ENCODE measurements at places on chromosomes 2 and 18.
A peak's percentile ranks its signal among the peaks of the same experiment; 100 is the strongest.

DNA sequence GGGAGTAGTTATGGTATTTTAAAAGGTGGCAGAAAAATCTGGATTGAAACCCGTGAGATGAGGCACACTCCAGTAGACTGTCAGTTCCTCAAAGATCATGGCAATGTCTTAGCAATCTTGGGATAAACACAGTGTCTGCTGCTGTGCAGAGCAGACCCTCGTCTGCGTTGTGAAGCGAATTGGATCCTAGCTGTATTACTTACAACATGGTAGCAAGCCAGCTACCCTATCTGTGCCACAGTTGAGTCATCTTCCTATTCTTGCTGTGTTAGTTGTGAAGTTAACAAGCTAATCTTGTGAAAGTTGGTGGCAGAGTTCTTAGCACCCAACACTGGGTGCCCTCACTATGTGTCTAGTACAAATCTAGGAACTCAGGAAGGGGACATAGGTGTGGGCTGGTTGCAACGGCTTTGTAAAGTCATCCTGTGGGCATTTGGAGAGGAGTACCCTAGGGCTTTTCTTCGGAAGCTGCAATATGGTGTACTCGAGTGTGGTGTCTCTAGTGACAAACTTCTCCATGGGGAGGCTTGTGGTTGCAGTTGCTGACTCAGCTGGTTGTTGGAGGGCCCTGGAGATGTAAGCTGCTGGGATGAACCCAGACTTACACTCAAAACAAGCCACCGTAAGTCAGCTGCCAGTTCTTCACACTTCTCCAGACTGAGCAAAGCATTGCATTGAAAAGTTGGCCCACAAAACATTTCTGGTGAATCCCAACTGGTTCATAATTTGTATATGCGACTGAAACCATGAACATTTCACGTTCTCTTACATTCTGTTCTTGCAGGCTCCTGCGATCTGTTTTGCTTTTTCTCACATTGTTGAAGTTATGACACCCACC lies 61.5 kb downstream of the ADCYAP1 start:
- DNase-seq, result peak; percentile 77

GRCh38 chr2:102434655-102435381 lies 11.9 kb downstream of the IL18RAP start:
- no peak for DNase-seq

GRCh38 chr2:5007596-5007995 lies 684.6 kb upstream of the SOX11 start:
- no peak for DNase-seq

DNA sequence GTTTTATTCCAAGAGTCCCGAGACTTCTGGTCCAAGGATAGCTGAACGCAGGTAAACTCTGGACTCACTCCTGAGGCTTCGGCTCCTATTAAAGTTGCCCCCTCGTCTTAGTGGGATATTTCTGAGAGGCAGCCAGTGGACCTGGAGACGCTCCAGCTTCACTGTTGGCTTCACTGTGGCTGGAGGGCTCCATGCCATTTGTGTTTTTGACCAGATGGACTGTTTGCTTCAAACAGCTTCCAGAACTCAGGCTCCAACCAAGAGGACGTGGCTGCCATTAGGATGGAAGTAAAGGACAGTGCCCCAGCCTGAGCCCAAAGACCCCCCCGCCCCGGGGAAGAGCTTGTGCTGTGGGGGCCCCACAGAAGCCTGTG lies 94.4 kb upstream of the LDAH start:
- no peak for DNase-seq

- no peak for DNase-seq
Measured at GRCh38 chr2:12935222-12935621, 218.5 kb downstream of the TRIB2 start.

GRCh38 chr2:113212245-113213060 lies 38.7 kb downstream of the PSD4 start:
- no peak for DNase-seq

DNA sequence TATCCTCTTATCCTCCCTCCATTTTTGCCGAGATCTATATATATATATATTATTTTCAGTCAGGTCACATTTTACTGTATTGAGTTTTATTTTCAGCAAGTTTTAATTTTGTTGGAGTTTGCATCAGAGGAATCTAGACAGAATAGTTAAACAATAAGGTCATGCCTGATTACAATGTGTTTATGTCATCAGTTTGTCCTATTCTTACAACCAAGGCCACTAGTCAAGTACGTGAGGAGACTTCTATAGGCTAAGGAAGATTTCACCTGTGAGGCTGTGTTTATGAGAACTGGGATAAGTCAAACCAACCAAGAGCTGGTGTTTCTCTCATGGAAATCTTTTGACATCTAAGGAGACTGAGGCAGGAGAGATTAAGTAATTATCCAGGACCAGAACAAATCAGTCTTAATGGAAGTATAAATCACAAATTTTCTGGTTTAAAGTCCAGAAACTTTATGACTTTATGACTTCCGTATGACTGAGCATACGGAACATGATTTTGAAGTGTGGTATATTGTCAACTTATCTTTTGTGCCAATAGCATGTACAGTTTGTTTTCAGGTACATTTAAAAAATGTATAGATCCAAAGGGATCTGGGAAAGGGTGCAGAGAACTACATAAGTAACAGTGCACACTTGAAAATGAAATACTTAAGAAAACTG lies 100.0 kb upstream of the DTNA start:
- no peak for DNase-seq

Data from NB4 (cell line).